CD8-positive, alpha-beta memory T cell (primary cell): ENCODE measurements at places on chromosomes 11 and 22.
A peak's percentile ranks its signal among the peaks of the same experiment; 100 is the strongest.

- DNase-seq: no peak
These were observed 66.0 kb downstream of the SHISAL1 start for GRCh38 chr22:44246615-44247326.

DNA sequence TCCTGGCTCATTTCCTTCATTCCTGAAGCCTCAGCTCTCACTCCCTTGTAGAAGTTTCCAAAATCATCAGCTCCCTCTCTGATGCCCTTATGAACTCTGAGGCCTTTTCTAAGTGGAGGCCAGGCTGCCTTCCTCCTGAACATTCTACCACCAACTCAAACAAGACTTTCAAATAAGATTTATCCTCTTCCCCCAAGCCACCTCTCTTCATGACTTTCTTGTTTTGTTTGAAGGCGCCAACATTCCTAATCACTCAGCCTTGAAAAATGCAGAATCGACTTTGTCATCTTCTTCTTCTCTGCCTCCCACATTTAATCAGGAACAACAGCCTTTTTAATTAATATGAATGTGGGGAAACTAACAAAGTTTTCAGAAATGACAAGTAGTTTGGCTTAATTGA is 927.9 kb downstream of the OPCML start:
- no peak for DNase-seq

- peak; percentile 60 for DNase-seq
These were observed 1.6 kb upstream of the ELFN2 start for GRCh38 chr22:37428649-37429586.

DNA sequence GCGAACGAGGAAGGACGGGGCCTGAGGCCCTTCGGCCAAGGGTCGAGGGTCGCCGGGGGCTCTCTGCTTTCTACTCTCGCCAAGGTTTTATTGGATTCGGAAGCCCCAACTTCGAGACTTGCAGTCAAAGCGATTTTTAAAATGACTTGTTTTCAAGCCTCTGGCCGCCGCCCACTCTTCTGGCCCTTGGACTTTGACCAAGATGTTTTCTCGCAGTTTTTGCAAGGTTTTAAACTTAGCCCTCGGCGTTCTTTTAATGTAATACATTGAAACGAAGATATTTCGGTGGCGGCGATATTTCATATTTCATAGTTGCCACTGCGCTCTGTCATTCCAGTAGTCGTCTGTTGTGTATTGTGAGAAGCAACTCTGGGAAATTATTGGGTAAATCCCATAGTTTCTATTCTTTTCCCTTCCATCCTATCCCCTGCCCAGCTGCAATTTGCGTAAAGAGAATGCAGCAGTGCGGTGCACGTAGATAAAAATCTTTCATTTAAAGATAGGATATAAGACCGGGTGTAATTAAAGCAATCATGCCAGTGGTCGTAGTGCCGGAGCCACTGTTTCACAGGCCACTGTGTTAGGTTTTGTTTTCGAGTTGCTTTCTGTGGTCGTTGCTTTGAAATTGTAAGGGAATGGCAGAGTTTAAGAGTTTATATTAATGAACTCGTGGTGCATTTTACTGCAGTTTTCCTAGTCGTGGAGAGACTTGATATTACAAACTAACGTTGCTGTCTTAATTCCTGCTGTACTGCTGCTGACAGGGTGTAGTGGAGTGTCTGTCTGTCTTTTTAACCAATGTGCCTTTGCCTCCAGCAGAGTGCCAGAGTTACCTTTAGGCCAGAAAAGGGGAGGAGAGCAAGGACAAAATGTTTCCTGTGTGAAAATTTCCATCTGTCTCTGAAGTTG is 702 bp downstream of the BIRC2 start:
- peak; percentile 29 for DNase-seq

GRCh38 chr11:9914064-9914463 is 250.2 kb downstream of the SWAP70 start:
- DNase-seq: no peak

GRCh38 chr11:93548679-93549319 is 5.6 kb upstream of the SMCO4 start:
- DNase-seq: no peak

DNA sequence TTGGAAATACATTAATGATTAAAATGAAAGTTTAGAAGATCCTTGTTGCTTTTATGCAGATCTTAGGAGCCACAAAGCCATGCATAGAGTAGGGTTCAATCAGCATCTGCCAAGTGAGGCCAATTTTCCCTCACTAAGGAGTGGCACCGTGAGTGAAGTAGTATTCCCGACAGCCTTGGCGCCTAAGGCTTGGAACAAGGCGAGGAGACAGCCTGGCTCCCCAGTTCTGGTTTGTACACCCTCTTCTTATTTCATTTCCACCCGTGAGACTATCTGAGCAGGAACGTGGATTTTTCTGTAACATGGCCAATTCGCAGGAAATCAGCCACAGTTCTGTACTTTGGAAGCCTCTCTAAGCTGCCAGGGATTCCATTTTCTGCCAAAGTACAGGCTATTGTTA is 22.6 kb downstream of the FADS2 start:
- DNase-seq: no peak

DNA sequence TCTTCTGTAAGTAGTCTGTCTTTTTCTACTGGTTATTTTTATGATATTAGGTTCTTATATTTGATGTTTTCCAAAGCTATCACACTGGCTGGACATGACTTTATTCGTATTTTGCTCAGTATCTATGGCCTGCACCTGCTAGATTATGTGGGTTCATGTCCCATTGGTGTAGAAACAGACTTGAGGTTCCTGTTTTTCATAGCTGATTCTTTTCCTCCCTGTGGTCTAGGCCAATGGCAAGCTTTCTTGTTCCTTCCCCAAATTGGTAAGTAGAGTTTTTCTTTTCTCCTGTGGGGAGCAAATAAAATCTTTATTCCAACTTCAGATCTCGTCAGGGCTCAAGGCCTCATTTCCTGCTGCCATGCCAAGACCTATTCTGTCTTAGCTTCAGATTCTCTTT is 30.2 kb upstream of the SWAP70 start:
- DNase-seq: no peak

DNA sequence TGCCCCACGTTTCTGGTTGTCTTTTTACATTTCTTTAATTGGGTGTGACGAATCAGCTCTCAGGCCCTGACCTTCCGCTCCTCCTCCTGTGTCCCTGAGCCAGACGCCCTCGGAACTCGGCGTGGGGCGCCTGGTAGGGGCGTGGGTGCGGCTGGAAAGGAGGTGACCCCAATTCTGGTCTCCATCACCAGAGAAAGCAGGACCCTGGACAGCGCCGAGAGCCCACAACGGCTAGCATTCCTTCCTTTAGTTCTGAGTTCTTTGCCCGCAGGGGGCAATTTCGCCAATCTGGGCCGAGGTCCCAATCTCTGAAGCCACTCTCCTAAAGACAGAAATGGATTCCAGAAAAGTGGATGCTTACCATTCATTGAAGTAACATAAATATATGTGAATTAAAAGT is 11.7 kb upstream of the RBMXL2 start:
- no peak for DNase-seq

DNA sequence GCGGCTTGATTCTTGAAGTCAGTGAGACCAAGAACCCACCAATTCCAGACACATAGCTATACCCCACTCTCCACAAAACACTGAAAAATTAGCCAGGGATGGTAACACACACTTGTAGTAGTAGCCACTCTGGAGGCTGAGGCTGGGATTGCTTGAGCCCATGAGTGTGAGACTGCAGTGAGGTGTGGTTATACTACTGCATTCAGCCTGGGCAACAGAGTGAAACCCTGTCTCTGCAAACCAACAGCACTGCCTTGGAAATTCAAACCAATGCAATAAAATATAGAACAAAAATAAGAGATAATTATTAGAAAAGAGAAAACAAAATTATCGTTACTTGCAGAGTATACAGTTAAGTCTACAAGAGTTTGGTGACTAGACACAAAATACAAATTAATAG is 20.2 kb upstream of the PRDM10 start:
- no peak for DNase-seq

DNA sequence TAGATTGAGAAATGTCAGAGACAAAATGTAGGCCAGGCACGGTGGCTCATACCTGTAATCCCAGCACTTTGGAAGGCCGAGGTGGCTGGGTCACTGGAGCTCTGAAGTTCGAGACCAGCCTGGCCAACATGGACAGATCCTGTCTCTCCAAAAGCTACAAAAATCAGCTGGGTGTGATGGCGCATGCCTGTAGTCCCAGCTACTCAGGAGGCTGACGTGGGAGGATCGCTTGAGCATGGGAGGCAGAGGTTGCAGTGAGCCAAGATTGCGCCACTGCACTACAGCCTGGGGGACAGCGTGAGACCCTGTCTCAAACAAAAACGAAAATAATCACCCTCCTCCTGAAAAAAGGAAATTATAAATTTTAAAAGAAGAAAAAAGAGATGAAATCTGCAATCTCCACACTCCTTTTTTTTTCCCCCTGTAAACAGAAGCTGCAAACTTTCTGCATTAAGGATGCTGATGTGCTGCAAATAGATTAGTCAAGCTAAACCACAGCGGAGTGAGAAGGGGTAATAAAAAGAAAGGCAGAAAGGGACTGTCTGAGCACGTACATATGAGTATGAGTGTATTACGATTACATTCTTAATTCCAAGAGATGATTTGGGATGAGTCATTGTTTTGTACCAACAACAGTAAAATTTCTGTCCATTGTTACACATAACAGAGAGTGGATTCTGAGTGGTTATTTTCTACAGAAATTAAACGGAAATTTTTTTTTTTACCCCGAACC is 87.3 kb downstream of the SIK3 start:
- DNase-seq: no peak
